ENCODE measurements at places on chromosomes 1 and 21.

DNA sequence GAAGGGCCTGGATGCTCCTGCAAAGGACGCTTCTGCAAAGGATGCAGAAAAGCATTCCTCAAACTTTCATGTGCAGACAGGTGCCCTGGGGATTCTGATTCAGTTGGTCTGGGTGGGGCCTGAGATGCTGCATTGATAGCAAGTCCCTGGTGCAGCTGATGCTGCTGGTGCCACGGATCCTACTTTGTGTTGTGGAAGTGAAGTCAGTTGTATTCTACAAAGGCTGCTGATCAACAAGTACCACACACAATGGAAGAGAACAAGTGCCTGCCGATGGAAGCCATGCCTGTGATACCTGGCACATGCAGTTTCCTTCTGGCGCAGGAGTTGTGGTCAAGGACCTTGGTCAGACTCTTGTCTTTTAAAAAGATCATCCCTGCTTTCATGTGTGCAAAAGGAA lies 478.8 kb downstream of the CAMTA1 start:
- DNase-seq = no peak

GRCh38 chr1:22223176-22223575 lies 80.3 kb upstream of the WNT4 start:
- DNase-seq = no peak

DNA sequence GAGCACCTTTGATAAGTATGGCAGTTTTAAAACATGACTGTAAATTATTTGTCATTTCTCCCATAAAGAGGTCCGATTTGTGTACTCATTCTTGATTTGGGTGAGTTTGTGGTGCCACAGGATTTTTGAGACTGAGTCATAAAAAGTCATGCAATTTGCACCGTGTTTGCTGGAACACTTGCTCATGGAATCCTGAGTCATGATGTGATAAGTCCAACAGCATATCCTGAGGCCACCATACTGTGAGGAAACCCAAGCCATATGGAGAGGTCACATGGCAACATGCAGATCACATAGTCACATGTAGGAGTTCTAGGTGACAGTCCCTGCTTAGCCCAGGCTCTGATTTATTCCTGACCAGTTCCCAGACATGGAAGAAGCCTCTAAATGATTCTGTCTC lies 40.8 kb upstream of the PRRX1 start:
- DNase-seq = no peak

DNA sequence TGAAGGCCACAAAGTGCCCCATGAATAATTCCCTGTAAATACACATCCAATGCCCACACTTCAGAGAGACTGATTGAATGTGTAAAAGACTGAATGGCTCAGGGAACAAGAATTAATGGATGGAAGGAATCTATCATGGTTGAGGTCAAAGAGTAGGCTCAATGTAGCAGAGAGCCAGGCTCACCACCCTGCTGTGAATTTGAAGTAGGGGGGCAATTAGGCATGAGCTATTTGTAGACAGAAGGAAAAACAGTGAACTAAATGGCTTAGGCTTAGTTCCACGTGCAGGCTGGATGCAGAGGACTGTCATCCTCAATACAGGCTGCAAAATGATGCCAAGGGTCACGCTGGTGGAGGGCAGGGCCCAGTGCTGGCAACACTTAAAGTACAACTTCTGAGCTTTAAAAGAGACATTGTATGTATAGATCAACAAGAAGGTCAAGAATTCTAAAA lies 22.9 kb upstream of the IGSF3 start:
- no peak for DNase-seq

Measured in central memory CD4-positive, alpha-beta T cell (primary cell).